ENCODE measurements at places on chromosomes 11 and 22.

DNA sequence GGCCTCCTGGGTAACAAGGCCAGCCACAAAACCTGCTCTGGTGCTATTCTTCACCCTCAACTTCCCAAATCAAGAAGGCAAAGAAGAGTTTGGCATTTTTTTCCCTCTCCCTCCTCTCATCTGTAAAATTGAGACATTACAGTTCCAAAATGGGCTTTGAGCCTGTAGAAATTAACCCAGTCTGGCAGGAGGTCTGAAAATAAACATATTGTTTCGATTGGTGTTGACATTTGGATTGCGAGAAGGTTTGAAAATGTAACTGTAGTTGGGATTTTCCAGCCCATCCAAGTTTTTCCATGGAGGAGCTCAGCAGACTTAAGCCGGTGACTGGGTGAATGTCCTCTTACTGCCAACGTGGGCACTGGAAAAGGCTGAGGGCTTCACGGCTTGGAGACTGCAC, 35.0 kb upstream of the ALX4 start:
- no peaks in the 10 kb centered on the region for H3K4me1 ChIP-seq
- no peak for DNase-seq
- H3K4me3 ChIP-seq = no peak overlapping the region
- H3K36me3 ChIP-seq = no peaks in the 10 kb centered on the region
- no peak overlapping the region for H3K27ac ChIP-seq
- H3K27me3 ChIP-seq = no peaks in the 10 kb centered on the region

GRCh38 chr11:125605417-125605816, 12.8 kb downstream of the STT3A start:
- H3K36me3 ChIP-seq = peaks cover 95% of the 10 kb centered on the region
- H3K4me1 ChIP-seq = no peaks in the 10 kb centered on the region
- no peak overlapping the region for H3K27ac ChIP-seq
- no peak for DNase-seq
- no peak overlapping the region for H3K4me3 ChIP-seq
- no peaks in the 10 kb centered on the region for H3K27me3 ChIP-seq

DNA sequence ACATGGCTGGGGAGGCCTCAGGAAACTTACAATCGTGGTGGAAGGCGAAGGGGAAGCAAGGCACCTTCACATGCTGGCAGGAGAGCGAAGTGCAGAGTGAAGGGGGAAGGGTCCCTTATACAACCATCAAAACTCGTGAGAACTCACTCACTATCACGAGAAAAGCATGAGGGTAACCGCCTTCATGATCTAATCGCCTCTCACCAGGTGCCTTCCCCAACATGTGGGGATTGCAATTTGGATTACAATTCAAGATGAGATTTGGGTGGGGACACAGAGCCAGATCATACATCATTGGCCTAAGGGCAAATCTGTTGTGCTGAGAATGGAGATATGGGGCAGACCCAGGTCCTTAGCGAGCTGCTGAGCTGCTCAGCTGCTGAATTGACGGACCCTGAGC, 13.1 kb downstream of the C1QTNF6 start:
- no peaks in the 10 kb centered on the region for H3K27me3 ChIP-seq
- H3K4me3 ChIP-seq = no peak overlapping the region
- no peaks in the 10 kb centered on the region for H3K4me1 ChIP-seq
- no peak for DNase-seq
- no peaks in the 10 kb centered on the region for H3K36me3 ChIP-seq
- no peak overlapping the region for H3K27ac ChIP-seq

DNA sequence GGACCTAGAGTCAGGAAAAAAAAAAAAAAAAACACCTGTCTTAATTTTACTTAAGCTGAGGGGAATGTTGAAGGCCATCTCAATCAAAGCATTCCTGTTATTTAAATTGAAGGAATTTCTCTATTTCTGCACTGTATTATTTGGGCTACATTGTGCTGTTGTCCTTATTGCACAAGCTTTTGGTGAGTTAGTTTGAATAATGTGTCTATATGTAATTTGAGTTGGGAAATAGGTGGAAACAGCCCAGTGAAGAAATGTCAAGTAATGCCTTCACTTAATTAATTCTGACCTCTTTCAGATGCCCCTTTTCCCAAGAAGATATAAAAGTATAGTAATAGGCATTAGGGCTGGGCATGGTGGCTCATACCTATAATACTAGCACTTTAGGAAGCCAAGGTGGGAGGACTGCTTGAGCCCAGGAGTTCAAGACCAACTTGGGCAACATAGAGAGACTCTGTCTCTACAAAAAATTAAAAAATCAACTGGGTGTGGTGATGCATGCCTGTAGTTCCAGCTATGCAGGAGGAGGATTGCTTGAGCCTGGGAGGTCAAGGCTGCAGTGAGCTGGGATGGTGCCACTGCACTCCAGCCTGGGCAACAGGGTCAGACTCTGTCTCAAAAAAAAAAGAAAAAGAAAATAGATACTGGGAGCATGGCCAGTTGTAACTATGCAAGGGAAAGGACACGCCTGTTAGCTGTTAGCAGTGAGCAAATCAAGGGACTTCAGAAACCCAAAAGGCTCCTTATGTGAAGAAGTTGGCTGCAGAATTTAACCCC, 34.9 kb downstream of the OR10A6 start:
- no peak overlapping the region for H3K27ac ChIP-seq
- H3K27me3 ChIP-seq = no peaks in the 10 kb centered on the region
- no peaks in the 10 kb centered on the region for H3K4me1 ChIP-seq
- no peaks in the 10 kb centered on the region for H3K36me3 ChIP-seq
